Sciatic nerve (tissue), 2 donors: ENCODE measurements at places on chromosomes 1 and 21.

- no peak for DNase-seq
Measured at GRCh38 chr1:240152611-240153297, 61.1 kb downstream of the FMN2 start.

GRCh38 chr1:211603191-211603701, 24.3 kb upstream of the SLC30A1 start:
- DNase-seq, result no peak

DNA sequence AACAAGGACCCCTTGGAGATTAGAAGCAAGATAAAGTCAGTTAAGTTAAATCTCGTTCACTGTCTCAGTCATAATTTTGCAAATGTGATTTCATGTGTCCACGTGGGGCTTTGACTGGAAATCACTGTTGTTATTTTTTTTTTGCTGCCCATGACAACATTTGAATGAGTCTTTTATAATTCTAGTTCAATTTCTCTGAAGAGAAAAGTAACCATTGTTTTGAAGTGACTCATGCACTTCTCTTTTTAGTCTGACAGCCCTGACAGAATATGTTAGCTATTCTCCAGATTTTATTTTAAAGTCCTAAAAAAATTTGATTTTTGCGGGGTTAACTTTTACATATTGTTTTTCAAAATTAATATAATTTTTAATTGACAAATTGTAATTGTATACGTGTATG, 30.7 kb upstream of the NLRP3 start:
- no peak for DNase-seq

DNA sequence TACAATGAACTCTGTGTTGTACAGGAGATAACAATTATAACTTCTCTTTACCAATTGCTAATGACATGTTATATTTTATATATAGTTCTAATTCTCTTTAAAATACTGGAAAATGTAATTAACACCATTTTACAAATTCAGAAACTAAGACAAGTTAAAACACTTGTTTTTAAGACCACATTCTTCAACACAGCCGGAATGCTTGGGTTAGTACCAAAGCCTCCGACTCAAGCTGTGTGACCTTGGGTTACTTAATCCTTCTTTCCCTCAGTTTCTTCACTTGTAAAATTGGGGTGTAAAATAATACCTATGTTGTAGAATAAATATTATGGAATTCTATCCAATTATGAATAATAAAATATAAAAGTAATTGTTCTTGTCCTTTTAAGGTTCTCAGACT, 378.7 kb downstream of the USH2A start:
- DNase-seq, result no peak

GRCh38 chr21:36563341-36563926, 83.5 kb upstream of the CLDN14 start:
- no peak for DNase-seq

DNA sequence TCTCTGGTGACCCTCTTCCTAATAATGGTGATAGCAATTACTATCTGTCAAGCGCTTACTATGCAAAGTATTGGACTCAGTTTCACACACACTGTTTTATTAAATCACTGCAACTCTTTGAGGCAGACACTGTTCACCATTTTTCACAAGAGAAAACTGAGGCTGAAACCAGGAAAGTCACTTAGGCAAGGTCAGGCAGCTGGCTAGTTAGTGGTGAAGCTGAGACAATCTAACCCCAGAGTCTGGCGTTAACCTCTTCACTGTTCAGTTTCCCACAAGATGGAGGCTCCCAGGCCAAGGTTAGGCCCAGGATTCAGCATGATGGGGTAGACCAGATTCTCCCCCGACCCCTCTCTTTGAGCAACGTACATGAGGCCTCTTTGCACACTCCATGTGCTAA, 4.8 kb upstream of the GJA8 start:
- no peak for DNase-seq

DNA sequence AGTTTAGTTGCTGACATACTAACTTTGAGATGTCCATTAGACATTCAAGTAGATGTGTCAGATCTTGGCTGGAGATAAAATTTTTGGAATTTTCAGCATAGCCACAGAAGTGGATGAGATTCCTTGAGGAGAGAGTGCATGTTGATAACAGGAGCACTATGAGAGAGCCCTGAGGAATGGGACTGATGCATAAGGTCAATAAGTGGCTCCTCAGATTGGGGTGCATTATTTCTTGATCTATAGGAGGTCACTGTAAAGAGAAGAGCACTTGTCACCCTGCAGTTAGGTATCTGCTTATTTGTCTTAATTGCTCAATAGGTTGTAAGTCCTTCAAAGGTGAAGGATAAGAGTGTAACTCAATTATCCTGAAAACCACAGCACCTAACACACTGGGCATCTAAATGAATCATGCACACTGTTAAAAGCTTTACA, 52.0 kb upstream of the TACSTD2 start:
- no peak for DNase-seq

GRCh38 chr1:241640149-241640866, at the start of the genes CHML and OPN3:
TSS of gene CHML (minus strand) at chr1:241640369. CDS start at chr1:241635766, 4,603 bp downstream.
TSS of gene OPN3 (minus strand) at chr1:241640369. CDS start at chr1:241640254, 115 bp downstream.
- peak; percentile 97 for DNase-seq

- DNase-seq, result no peak
Measured at GRCh38 chr1:235725434-235725833, 75.8 kb upstream of the GNG4 start.

GRCh38 chr21:22657781-22658180, 1659.6 kb downstream of the NCAM2 start:
- no peak for DNase-seq

DNA sequence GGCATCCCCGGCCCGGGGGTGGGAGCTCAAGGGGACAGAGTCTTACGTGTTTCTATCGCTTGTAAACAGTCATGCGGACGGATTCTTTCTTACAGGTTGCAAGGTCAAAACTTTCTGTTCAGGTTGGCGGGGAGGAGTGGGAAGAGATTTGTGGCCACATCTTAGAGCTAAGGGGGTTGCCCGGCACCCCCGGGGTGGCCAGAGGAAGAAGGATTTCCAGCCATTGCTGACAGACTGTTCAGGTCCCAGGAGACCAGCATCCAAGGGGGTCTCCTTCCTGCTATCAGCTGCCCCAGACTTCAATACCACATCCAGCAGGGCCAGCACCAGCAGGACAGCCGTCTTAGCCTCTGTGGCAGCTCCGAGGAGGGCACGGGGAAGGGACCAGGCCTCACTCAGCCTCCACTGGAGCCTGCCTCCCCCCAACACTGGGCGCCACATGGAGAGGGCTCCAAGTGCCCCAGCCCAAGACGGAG, 52.0 kb downstream of the KIF21B start:
- DNase-seq, result no peak

GRCh38 chr1:180482425-180483275, 19.7 kb downstream of the ACBD6 start:
- no peak for DNase-seq

- no peak for DNase-seq
Measured at GRCh38 chr1:30902593-30903290, 5.8 kb downstream of the SDC3 start.

DNA sequence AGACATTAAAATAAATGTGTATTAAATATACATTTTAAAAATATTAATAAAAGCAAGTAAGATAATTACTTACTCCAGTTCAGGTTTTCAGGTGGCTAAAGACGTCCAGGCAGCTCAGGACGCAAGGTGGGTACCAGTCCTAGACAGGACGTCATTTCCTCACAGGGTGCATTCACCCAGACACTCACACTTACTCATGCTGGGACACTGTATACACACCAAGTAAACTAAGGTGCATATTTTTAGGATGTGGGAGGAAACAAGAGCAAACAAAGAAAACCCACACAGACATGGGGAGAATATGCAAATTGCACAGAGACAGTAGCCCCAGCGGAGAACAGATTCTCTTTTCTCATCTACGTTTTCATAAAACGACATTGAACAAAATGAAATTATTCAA, 457.9 kb downstream of the BRINP3 start:
- no peak for DNase-seq

GRCh38 chr1:234550341-234551031, 59.5 kb downstream of the IRF2BP2 start:
- no peak for DNase-seq

GRCh38 chr1:230028602-230029223, 38.3 kb upstream of the GALNT2 start:
- DNase-seq, result no peak

- DNase-seq, result no peak
Measured at GRCh38 chr1:110787328-110788071, 85.4 kb upstream of the CD53 start.

DNA sequence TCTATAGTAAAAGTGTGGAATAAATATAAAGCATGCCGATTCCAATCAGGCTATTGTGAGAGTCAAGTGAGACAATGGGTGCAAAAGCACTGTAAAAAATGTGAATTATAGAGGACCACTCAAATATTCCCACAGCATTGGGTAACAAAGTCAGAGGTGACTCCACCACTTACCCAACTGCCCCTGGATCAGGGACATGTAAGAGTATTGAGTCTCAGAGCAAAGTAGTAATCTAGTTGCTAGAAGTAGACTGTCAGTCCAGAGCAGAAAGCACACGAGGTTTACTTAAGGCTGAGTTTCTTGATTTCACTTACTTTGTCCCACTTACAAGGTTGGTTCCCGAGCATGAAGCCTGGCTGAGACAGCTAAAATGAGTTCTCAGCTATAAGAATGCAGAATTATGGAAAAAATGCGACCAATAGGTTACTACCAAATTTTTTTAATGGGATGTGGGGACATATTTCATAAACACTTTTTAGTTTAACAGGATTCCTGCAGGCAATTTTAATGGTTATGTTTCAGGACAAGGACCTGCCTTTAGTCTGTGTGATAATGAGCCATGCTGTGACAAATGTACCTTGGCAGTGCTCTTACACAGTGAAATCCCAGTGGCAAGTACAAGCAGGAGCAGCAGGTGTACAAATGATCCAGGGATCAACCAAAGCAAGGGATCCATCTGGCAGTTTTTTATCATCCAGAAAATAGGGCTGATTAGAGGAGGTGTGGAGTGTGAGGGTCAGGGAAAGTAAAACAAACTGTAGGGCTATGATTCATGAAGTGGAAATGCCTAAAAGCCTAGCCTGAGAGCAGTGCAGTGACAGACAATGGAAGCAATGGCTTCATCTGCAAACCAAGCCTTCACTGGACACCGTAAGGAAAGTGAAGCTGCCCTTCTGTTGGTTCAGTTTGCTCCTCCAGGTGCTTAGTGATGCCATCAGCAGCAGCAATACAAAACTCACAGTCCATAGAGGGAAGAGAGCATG, 156.2 kb upstream of the SPAG17 start:
- DNase-seq, result no peak

- no peak for DNase-seq
Measured at GRCh38 chr1:83802023-83802422, 196.9 kb downstream of the TTLL7 start.

GRCh38 chr1:119544165-119544762, 37.3 kb downstream of the HSD3B1 start:
- no peak for DNase-seq

DNA sequence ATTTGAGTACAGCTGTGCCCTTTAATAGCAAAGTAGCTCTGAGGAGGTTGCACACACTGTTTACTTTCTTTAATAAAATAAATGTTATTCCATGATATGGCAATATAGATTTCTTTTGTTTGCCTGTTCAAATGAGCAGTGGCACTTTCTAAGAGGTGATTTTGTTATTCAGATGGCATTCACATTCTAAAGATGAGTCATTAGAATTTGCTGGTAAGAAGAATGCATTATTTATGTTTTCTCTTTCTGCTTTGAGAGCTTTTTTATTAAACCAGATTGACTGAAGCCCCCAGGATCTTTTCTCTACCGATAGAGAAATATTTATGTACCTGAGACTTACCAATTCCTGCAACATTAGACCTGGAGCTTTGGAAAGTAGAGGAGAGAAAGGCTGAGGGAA, 11.2 kb upstream of the LEPR start:
- no peak for DNase-seq

- no peak for DNase-seq
Measured at GRCh38 chr1:27430903-27431600, 38.6 kb downstream of the GPR3 start.

GRCh38 chr1:91020967-91021685, 709 bp downstream of the ZNF644 start:
- peak; percentile 79 for DNase-seq

DNA sequence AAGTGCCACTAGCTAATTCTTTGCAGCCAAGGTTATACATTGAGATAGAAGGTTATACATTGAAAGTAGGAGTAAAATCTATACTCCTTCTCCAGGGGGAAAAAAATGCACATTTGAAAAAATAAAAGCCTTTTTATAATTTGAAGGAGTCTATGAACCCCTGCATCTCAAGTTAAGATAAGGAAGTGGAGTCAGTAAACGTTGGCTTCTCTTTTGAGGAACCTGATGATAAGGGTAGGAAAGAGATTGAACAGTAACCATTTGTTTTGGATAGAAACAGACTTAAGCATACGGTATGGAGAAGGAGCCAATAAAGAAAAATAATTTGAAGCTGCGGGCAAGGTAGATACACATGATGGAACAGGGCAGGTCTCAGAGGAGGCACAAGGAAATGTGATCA, 64.1 kb downstream of the RPAP2 start:
- no peak for DNase-seq

DNA sequence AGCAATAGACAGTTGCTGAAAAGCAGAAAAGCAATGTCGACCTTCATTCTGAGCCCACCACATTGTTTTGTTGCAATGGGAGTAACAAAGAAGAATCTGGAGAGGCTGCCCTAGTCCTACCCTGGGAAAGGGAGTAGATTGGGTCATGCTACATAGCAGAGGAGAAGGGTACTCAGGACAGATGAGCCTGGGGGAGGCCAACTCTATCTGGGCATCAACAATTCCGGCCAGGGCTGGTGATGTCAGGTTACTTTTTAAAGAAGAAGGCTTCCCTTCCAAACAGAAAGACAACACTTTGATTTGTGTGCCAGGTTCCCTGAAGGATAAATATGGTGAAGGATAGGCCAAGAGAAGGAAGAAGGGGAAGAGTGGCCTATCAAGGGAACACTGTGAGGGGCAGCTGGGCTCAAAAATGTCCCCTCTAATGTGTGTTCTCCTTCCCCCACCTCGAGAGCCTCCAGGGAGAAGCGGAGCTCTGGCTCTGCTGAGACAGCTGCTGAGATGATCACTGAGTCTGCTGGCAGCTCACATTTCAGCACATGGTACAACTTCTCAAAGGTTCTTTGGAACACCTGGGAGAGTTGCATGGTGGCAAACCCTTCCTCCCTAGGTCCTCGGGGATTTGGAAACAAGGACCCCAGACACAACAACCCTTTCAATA, 3.2 kb upstream of the ADIPOR1 start:
- no peak for DNase-seq

DNA sequence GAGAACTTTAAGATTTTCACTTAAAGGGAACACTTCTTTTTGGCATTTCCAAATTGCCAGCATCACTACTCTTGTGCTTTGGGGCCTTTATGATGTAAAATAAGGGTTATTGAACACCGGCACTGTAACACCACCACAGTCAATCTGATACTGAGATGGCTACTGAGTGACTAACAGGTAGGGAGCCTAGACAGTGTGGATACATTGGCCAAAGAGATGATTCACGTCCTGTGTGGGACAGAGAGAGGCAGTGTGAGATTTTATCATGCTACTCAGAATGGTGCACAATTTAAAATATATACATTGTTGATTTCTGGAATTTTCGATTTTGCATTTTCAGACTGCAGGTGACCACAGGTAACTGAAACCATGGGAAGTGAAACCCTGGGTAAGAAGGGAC, 261.6 kb downstream of the SPATA17 start:
- no peak for DNase-seq

GRCh38 chr21:41373763-41374162, 11.9 kb downstream of the MX2 start:
- DNase-seq, result no peak
